ENCODE measurements at places on chromosomes 4 and X.
A peak's percentile ranks its signal among the peaks of the same experiment; 100 is the strongest.

DNA sequence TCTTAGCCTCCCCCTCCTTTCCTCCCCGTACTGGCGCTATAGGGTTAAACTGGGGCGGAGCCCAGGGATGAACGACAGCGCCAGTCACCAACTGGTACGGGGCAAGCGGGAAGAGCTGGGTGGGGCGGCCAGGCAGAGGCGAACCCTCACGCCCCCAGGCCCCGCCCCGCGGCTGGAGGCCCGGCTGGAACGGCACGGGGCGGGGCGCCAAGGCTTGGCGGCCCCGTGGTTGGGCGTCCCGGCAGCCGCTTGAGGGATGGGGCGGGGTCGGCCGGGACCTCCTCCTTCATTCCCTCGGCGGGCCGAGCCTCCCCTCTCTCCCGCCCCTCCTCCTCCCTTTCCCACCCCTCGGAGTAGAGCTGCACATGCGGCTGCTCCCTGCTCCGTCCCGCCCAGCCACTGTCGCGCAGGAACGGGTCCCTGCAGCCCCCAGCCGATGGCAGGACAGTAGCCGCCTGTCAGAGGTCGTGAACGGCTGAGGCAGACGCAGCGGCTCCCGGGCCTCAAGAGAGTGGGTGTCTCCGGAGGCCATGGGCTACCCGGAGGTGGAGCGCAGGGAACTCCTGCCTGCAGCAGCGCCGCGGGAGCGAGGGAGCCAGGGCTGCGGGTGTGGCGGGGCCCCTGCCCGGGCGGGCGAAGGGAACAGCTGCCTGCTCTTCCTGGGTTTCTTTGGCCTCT, at the start of gene EDA:
TSS of gene EDA (plus strand) at position 335 of the 678 bp plus-strand sequence.
- DNase-seq = peak; percentile 28

GRCh38 chrX:147351644-147352043, 537.1 kb upstream of the CXorf51A start:
- DNase-seq = no peak

- DNase-seq = peak; percentile 18
These were observed 70.2 kb downstream of the GC start for GRCh38 chr4:71713611-71714203.

- no peak for DNase-seq
These were observed 166.7 kb downstream of the RPA4 start for GRCh38 chrX:97050392-97050791.

DNA sequence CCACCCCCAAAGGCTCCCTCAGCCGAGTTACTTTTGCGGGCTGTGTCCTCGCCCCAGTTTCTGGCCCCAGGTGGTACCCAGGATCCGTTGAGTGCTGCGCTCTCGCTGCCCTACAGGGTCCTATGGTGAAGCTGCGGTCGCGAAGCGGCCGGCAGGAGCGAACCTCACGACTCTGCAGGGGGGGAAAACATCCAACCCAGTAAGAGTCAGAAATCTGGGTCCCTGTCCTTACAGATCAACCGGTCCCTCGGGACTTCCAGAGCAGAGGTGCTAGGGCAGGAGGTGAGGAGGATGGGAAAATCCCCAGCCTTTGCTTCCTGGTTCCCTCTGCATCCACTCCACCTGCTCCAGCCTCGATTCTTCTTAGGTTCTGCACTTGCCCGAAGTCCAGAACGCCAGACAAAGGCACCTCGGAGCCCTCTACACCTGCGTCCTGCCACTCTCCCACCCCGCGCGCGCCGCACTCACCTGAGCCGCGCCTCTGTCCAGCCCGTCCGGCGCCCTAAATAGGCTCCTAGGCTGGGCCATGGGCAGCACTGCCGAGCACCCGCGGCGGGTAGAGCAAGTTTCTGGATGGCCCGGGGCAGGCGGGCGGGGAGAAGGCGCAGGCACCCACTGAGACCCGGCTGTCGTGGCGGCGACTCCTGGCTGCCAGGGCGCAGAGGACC, at the start of gene HS3ST1:
TSS of gene HS3ST1 (minus strand) at position 664 of the 668 bp plus-strand sequence. CDS start 28,889 bp downstream, outside the sequence.
- DNase-seq = peak; percentile 53

GRCh38 chr4:147975933-147976928, 244.3 kb downstream of the ARHGAP10 start:
- DNase-seq = no peak

DNA sequence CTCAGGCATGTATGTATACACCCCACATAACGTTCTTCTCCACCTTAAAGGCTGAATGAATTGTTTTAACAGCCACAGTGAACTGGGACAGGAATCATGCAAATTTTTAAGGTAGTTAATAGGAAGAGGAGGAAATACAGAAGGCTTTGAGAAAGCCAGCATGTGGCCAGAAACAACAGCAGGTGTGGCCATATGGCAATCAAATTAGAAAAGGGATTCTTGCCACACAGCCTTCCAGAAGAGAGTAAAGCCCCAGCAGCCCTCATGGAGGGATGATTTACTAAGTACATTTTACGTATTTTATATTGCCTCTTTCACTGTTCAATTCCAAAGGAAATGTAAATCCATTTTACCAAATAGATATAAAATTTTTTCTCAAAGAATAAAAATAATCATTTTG, 792.2 kb downstream of the ADGRL3 start:
- peak; percentile 51 for DNase-seq

DNA sequence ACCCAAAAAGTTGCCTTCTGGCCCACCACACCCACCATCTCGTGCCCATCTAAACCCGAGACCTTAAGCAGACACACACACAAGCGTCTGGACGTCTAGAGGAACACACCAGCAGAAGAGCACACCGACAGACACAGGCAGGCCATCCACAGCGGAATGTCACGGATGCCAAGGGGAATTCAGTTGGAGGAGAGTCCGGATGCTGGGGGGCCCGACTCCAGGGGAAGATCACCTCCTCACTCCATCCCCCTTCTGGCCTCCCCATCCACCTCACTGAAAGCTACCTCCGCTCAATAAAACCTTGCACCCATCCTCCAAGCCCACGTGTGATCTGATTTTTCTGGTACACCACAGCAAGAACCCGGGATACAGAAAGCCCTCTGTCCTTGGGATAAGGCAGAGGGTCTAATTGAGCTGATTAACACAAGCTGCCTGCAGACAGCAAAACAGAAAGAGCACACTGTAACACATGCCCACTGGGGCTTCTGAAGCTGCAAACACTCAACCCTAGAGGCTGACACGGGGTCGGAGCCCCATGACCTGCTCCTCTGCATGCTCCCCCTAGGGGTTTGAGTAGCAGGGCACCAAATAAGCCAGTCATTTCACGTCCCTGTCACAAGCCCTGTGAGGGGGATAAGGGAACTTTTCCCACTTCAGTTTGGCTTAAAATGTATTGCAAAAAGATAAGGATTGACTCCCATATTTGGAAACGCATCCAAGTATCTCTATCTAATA, 339.6 kb upstream of the PCDH10 start:
- no peak for DNase-seq

DNA sequence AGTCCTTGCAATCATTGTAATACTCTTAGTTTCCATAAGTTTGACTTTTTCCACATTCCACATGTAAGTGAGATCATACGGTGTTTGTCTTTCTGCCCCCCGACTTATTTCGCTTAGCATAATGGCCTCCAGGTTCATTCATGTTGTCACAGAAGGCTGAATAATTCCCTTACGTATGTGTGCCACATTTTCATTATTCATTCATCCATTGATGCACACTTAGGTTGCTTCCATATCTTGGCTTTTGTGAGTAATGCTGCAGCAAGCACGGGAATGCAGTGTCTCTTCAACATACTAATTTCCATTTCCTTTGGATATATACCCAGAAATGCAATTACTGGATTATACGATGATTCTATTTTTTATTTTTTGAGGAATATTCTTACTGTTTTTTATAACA, 22.0 kb upstream of the VEGFC start:
- no peak for DNase-seq

- DNase-seq = no peak
These were observed 19.7 kb upstream of the ACSL1 start for GRCh38 chr4:184845367-184846021.

DNA sequence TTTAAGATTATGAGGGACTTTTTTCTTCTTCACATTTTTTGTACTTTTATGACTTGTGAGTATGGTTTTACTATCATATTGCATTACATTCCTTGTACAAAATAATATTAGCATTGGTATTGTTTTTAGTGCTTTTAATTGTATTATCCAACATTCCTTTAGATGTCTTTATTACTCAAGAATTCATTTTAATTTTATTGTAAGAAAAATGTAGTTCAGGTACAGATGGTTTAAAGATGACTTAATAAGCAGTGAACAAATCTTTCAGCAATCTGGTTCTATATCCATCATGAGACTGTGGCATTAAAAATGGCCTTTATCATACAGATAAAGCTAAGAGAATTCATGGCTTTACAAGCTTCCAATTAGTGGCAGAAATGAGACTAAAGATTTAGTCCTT, 191.6 kb downstream of the ANTXR2 start:
- no peak for DNase-seq

DNA sequence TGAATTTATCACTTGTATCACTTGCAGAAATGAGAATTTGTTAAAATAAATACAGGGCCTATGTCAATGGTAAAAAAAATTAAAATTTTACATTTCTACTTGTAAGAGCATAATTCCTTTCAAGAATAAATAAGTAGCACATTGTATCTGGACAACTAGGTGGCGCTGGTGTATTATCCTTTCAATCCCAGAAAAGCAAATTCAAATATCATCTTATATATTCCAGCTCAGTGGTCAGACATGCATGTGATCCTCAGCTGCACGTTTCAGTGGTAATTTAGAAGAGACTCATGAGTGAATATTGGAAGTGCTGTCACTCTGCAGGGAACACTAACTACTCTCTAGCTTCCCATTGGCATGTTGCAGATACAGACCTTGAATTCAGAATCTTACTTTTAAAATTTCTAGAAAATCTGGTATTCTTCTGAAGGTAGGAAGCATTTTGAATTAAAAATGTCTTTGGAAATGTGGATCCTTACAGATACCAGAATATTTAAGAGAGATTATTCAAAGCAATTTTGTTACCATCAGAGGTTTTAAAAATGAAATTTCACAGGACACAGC, 1414.7 kb upstream of the TENM3 start:
- DNase-seq = peak; percentile 70

DNA sequence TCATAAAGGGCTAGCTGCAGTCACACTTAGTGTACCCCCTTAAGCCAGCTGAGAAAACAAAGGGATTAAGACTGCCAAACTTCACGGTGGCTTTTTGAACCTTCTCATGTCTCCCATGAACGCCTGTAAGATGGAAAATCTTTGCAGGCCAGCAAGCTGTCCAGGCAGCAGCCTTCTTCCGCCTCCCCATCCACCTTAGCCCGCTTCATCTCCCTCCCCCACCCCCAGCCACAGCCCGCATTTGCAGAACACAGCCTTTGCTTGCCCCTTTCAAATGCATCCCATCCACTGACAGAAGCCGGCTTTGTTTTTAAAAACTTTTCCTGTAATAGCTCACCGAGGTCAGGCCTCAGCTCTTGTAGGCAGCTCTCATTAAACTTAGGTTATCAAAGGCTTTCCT, 113.8 kb upstream of the FAM9B start:
- DNase-seq = no peak

GRCh38 chr4:13627178-13627605, 333 bp downstream of the BOD1L1 start:
- DNase-seq = no peak

GRCh38 chr4:4461850-4462249, 74.9 kb downstream of the NSG1 start:
- DNase-seq = no peak

GRCh38 chrX:15929194-15929593, 74.6 kb upstream of the AP1S2 start:
- no peak for DNase-seq

DNA sequence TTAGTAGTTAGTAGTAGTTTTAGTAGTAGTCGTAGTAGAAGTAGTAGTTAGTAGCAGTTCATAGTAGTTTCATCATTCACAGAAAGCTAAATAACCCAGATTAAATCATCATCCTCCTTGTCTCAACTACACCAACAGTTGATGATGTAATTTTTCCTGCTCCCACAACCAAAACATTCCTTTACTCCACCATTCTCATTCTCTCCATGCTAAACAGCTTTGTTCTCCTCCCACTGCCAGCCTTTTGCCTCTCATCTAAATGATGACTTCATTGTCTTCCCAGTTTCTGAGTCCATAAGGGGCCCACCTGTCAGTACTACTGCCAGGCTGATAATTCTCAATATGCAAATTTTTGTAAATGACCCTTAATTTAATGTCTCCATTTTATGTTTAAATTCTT, 68.9 kb downstream of the ARHGAP24 start:
- no peak for DNase-seq

- peak; percentile 0 for DNase-seq
These were observed 1364.4 kb downstream of the STIM2 start for GRCh38 chr4:28225050-28225449.

Measured in NCI-H748 treated with DMSO at 0.1 percent for 48 hours (cell line).